ENCODE measurements at places on chromosomes 5 and 9. TPM values are rescaled to one million over a fixed set of nuclear protein-coding genes. Genes with fewer than 3 reads are reported as not detected.

The FOXD1 gene
- 7.9 TPM for total RNA-seq

The GARNL3 gene
- total RNA-seq, result 22.4 TPM

The TMEM171 gene
- 1.8 TPM for total RNA-seq

The PCDHB4 gene
- total RNA-seq, result 2.3 TPM

The FOXE1 gene
- 0.05 TPM for total RNA-seq

The TRPM3 gene
- total RNA-seq, result 5.4 TPM

DNA sequence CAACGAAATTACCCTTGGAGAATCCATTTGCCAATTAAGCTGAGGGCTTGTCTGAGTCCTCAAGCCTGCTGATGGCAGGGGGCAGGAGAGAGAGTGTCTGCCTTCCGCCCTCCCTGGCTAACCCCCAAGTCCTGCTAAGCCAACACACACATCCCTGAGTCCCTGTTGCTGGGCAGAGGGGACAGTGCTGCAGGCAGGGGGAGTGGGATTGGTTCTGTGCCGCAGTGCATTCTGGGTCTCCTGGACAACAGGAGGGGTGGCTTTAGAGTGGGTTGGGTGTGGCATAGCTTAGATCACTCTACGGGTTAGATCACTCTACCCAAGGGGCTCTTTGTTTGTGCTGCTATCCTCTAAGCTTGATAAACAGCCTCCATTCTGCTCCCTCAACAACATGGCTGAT, 427.7 kb downstream of the CDK5RAP2 start:
- no peak overlapping the region for H3K27ac ChIP-seq
- peaks cover 5% of the 10 kb centered on the region for H3K27me3 ChIP-seq
- no peaks in the 10 kb centered on the region for H3K36me3 ChIP-seq

GRCh38 chr5:57508211-57508610, 25.6 kb upstream of the ACTBL2 start:
- no peaks in the 10 kb centered on the region for H3K4me1 ChIP-seq
- H3K27ac ChIP-seq, result no peak overlapping the region
- no peaks in the 10 kb centered on the region for H3K27me3 ChIP-seq

- H3K36me3 ChIP-seq, result peaks cover 22% of the 10 kb centered on the region
- no peaks in the 10 kb centered on the region for H3K4me1 ChIP-seq
- no peak overlapping the region for H3K4me3 ChIP-seq
- H3K27ac ChIP-seq, result no peak overlapping the region
- H3K27me3 ChIP-seq, result no peaks in the 10 kb centered on the region
- no peak for DNase-seq
These were observed 291.9 kb downstream of the EDIL3 start for GRCh38 chr5:84092738-84093137.

DNA sequence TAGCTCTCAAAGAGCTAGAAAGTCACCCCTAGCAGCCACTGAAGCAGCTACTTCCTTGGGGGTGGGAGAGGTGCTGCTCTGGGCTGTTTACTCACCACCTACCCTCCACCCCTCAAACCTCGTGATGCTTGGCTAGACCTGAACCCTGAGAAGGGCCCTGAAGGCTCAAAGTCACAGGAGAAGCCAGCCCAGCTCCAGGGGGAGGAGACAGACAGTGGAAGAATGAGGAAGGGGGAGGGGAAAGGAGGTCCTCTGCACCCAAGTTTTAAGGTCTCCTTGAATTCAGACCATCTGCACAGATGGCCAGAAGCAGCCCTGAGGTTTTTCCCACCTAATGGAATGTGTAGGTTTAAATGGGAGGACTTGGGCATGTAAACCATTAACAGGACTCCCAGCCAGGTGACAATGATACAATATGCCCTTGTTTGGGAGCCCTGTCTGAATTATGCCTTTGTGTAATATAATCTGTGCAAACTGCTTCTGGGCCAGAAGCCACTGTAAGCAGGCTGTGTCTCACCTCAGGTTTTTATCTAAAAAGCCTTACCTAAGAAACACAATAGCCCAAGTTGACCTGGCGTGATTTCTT, 180.5 kb downstream of the PIK3R1 start:
- H3K36me3 ChIP-seq, result peaks cover 3% of the 10 kb centered on the region
- peaks cover 12% of the 10 kb centered on the region for H3K4me1 ChIP-seq
- H3K27me3 ChIP-seq, result peaks cover 3% of the 10 kb centered on the region
- H3K4me3 ChIP-seq, result no peak overlapping the region
- no peak overlapping the region for H3K27ac ChIP-seq

GRCh38 chr9:122457787-122458186, 19.9 kb downstream of the OR1J1 start:
- DNase-seq, result no peak
- no peak overlapping the region for H3K4me3 ChIP-seq
- H3K36me3 ChIP-seq, result no peaks in the 10 kb centered on the region
- H3K27me3 ChIP-seq, result peaks cover 32% of the 10 kb centered on the region

DNA sequence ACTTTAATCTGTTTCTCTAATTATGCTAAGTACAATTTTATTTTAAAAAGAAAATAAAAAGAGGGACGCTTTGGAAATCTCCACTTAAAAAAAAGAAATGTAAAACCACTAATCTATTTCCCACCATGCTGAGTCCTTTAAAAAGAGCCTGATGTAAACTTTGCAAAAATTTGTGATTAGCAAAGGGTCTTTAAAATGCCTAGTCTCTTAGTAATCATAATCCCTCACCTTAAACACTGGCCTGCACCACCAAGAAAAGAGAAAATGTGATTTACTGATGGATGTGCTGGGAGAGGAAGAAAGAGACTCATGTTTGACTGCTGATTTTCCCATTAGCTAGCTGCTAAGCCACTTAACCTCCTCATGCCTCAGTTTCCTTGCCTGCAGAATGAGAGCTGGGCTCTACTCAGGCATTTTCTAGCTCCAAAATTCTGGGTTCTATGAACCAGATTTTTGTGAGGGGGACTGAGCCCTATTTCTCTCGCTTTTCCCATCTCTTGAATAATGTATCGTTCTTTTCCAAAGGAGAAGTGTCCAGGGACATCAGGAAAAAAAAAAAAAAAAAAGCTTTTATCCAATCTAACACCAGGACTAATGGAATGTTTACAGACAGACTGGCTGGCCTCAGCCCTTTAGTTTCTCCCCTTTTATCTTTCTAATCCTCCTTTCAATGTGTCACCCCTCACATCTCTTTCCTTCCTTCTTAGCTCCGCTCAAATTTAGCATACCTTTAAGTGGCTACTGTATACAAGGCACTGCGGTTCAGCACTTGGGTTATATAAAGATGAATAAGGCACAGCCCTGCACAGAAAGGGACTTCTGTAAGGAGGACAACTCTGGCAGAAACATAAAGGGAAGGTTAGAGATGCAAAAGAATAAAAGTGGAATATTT, 312.4 kb downstream of the ARL15 start:
- no peaks in the 10 kb centered on the region for H3K36me3 ChIP-seq
- H3K4me3 ChIP-seq, result peak overlapping the region; percentile 0
- peaks cover 60% of the 10 kb centered on the region for H3K4me1 ChIP-seq
- H3K27ac ChIP-seq, result peak overlapping the region; percentile 77

- H3K4me1 ChIP-seq, result peaks cover 4% of the 10 kb centered on the region
- no peak overlapping the region for H3K4me3 ChIP-seq
These were observed 27.0 kb downstream of the SPINK5 start for GRCh38 chr5:148090773-148091250.

DNA sequence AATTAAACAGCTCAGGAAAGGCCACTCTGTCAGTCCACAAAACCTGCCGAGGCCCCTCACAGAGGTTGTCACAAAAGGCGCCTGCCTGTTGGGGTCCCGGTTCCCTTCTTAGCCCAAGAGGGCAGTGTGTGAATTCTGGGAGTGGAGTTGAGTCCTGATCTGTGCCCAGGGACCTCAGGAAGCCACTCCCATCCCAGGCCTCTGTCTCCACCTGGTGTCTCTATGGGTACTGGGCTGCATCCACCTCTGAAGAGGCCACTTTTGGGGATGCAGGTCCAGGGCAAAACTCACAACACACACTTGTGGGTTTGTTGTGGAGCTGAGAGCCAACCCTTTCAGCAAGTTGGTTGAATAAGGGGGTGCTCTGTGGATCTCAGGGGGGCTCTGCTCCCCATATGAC, 74.3 kb upstream of the STXBP1 start:
- H3K27ac ChIP-seq, result no peak overlapping the region
- DNase-seq, result peak; percentile 48
- H3K4me1 ChIP-seq, result peaks cover 15% of the 10 kb centered on the region
- H3K27me3 ChIP-seq, result no peaks in the 10 kb centered on the region
